GM06990 (cell line): ENCODE measurements at places on chromosomes 3 and 15.

DNA sequence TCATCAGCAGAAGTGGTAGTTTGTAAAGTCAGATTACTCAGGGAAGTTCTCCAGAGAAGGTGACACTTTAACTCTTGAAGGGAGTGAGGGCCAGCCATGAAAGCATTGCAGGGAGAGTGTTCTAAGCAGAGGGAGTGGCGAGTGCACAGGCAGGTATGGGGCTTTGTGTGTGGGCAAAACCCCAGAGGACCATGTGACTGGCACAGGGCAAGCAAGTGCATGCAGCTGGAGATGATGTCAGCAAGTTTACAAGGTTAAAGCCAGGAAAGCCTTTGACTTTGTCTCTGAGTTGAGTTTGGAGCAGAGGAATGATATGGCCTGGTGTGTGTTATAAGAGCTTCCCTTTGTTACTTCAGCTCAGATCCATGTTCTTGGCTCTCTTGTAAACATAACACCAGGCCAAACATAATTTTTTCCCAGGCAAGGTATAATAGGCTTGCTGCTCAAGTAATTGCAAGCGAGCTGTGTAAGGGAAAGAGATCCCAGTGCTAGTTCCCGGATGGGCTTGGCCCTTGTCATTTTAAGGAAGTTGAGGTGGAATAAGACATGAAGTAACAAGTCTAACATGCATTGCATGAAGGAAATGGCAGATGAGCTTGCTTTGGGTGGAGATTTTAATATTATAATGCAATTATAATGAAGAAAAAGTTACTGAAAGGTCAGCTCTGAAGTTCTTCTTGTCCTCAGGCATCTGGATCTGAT, 341.1 kb upstream of the LRRC3B start:
- DNase-seq: no peak

GRCh38 chr15:61008915-61009314, 220.2 kb downstream of the RORA start:
- DNase-seq: no peak

GRCh38 chr3:53169045-53169831, 8.2 kb downstream of the PRKCD start:
- DNase-seq: peak; percentile 58

DNA sequence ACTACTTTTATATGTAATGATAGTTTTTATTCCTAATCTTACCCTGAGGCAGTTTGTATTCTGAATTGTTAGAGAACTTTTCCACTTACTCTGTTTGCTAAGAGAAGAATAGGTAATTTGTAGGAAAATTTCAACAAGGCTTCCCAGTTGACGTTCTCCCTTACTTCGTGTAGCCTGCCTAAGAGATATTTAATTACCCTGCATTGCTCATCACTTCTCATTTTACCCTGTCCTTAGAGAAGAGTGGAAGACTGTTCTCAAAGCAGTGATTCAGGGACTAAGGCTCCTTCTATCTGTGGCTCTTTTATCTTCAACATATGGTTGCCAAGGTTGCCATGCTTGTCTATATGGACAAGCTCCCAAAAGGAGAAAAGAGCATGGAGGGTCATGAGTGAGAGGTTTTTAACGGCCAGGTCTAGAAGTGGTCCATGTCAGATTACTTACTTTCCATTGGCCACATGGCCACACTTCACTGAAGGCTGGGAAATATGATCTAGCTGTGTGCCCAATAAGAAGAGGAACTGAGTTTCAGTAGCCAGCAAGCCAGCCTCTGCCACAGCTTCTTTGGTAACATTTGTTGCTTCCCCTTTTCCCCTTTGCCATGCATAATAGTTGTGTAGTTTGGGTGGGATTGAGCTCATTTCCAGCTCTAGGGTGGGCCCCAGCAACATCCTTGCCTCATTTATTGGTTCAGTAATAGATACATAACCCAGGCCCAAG, 22.1 kb downstream of the PDE8A start:
- no peak for DNase-seq

- DNase-seq: no peak
Measured at GRCh38 chr3:62332835-62333244, 40.5 kb downstream of the FEZF2 start.

DNA sequence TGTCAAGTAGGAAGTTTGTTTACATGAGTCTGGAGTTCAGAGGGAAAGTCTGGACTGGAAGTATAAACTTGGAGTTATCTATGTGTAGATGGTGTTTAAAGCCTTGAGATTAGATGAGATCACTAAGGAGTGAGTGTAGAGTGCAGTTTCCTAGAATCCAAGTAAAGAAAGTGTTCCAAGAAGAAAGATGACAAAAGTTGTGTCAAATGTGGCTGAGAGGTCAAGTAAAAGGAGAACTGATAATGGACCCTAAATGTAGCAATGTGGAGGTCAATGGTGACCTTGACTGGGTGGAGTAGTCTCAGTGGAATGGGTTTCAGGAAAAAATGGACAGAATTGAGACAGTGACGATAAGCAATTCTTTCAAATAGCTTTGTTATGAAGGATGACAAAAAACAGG, 39.9 kb upstream of the ULK4 start:
- DNase-seq: no peak

GRCh38 chr3:75341324-75342067, 322.6 kb upstream of the FRG2C start:
- DNase-seq: no peak

GRCh38 chr3:134038716-134039115, 9.0 kb upstream of the SLCO2A1 start:
- no peak for DNase-seq

- no peak for DNase-seq
Measured at GRCh38 chr3:129793942-129794310, 99.6 kb downstream of the TMCC1 start.

- DNase-seq: no peak
Measured at GRCh38 chr3:13060341-13060910, 12.8 kb downstream of the IQSEC1 start.

DNA sequence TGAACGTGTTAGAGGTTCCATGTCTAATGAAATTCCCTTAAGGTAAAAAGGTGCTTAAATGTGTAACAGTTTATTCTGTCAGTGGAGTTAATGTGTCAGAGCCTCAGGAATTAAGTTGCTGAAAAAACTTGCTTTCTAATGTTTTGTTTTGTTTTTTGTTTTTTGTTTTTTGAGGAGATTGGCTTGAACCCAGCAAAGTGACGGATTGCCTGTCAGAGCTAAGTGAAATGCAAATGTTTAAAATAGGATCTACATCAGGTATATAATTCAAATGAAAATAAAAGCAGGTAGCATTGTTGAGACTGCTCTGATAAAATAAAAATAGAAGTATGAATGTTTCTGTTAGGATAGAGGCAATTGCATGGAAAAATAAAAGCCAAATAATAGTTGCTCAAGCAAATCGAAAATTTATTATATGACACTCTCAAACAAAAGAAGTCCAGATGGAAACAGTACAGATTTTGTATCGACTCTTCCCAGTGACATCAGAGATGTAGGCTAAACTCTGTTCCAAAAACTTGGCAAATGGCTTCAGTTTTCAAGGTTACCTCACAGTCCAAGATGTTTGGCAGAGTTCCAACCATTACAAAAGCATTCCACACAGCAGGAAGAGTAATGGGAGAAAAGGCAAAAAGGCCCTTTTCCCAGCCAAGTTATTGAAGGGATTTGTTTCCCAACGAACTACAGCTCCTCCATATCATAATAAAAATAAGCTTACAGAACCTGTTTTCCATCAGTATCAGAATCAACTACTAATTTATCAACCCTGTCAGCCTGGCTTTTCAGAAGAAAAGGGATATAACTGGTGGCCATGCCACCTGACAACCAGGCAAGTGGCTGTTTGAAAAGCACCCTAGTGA, 291.0 kb downstream of the TBL1XR1 start:
- no peak for DNase-seq

DNA sequence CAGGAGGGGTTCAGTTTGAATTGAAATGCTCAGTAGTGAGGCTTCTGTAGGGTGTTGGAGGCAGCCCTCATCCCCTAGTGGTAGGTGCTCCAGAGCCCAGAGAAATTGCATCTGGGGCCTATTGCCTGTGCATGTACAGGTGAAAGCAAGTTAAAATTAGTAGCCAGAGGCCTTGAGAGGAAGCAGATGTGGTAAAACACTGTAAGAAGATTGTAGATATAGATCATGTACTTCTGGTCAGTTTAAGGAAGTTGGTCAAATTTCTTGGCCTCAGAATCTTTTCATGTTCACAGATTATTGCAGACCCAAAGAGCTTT, 34.6 kb downstream of the IGSF10 start:
- peak; percentile 21 for DNase-seq

DNA sequence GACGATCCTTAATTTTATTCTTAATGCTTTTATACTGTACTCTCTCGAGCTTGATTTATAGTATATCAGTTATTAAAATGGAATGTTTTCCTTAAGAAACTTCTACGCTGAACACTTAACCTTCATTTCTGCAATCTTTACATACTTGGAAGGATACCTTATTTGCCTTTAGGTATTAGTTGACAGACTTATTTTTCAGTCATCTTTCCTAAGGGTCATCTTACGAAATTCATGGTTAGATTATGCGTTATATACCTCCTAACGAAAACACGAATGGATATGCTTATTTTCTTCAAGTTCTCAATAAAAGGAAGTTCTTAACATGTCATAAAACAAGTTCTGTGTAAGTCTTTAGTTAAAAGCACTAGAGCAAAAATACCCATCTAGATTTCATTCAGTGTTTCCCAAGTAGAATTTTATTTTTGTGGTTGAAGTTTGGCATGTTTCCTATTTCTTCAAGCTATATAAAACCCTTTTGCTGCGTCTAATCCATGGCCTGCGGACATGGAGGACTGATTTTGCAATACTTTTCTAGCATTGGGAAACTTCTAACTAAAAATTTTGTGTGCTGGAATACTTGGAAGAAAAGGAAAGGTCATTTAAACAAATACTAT, 231.3 kb downstream of the TP63 start:
- no peak for DNase-seq

- DNase-seq: no peak
Measured at GRCh38 chr15:70495991-70496599, 267.3 kb downstream of the UACA start.

GRCh38 chr3:112084980-112085705, 1.0 kb upstream of the C3orf52 start:
- no peak for DNase-seq

- no peak for DNase-seq
Measured at GRCh38 chr15:63013052-63013808, 29.3 kb upstream of the TPM1 start.

- no peak for DNase-seq
Measured at GRCh38 chr3:79184251-79184650, 583.5 kb downstream of the ROBO1 start.

GRCh38 chr3:150268426-150269391, 139.4 kb upstream of the TSC22D2 start:
- no peak for DNase-seq

DNA sequence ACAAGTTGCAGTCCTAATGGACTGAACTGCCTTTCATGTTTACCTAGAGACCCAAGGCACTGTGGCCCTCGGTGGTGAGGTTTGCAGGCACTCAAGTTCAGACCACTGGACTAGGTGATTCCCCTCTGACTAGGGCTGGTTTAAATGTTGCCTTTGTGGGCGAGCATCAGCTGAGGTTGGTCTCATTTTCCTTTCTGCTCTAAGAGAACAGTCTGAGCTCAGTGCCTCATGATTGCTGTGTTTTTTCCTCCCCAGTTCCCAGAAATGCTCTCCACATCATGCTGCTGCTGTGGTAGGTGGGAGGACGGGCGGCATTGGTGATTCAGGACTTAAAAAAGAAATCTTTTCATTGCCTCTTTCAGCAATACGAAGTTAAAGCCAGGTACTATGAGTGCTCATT, 237.2 kb downstream of the MBNL1 start:
- no peak for DNase-seq

- DNase-seq: no peak
Measured at GRCh38 chr15:29266052-29266582, 3.5 kb downstream of the NSMCE3 start.

- no peak for DNase-seq
Measured at GRCh38 chr15:87981969-87982368, 274.6 kb downstream of the NTRK3 start.

DNA sequence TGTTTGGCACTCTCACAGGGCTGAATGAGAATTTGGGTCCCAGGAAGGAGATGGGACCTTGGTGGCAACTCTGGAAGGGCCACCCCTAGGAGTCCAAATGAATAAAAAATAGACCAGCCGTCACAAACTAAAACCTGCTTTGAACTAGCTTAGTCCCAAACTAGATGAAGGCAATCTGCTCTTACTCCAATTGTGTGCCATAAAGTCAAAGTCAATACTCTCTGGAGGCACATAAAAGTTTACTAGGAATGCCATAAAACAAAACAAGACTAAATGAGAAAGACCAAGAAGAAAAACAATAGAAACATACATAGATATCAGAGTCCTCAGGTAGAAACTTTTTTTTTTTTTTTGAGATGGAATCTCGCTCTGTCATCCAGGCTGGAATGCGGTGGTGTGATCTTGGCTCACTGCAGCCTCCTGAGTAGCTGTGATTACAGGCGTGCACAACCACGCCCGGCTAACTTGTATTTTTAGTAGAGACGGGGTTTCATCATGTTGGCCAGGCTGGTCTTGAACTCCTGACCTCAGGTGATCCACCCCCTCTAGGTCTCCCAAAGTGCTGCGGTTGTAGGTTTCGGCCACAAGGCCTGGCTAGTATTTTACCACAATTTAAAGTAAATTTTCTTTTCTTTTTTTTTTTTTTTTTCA, 8.1 kb downstream of the GOLGA6L2 start:
- no peak for DNase-seq

DNA sequence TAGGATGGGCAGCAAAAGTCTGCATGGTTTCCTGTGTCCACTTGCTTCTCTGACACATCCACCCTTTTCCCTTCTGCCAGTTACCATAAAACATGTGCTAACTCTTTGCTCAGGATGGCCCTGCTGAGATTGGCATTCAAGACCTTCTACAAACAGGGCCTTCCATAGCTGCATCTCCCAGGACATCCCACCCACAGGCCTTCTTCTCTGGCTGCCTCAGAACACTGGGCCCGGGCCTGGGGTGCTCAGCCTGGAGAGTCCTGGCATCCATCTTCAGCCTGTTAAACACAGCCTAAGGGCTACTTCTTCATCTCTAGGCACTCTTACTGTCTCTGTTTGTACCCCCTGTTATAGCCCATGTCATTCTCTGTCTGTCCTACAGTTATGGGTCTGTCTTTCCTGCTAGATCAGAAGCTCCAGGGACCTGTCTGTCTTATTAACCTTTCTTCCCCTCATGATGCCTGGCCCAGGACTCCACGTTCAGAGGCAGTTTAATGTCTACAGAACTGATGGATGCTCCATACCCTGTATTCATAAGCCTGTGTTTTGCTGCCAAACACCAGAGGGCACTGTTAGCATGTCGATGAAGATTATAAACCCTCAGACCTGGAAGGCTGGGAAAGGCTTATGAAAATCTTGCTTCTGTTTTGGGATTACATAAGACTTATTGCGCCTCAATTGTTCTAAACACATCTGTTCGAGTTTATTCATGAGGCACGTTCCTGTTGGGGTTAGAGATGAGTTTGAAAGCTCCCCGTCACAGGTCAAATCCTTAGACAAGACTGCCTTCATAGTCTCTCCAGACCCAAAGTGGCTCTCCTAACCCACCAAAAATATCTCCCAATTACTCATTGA, 16.5 kb downstream of the SEMA3G start:
- no peak for DNase-seq
